HT-29 (cell line): ENCODE measurements at places on chromosomes 4 and X. TPM values are rescaled to one million over a fixed set of nuclear protein-coding genes. Genes with fewer than 3 reads are reported as not detected.

POF1B gene
- 46.3 and 48.7 TPM in 2 replicates for total RNA-seq

TMEM154 gene
- 0.05 and 0.56 TPM in 2 replicates for total RNA-seq

PPP1R2C gene
- total RNA-seq, result not detected in 2 replicates

TRIM75 gene
- not detected in 2 replicates for total RNA-seq

MAGT1 gene
- 51.3 and 76.4 TPM in 2 replicates for total RNA-seq

FDCSP gene
- not detected in 2 replicates for total RNA-seq

NAA11 gene
- total RNA-seq, result not detected in 2 replicates

GRID2 gene
- total RNA-seq, result not detected in 2 replicates

CFAP299 gene
- total RNA-seq, result not detected in 2 replicates

GRCh38 chrX:41435708-41436107 is 11.4 kb upstream of the NYX start:
- no peak for DNase-seq

GRCh38 chr4:155795991-155796390 is 37.2 kb downstream of the GUCY1B1 start:
- peak; percentile 63 for DNase-seq

DNA sequence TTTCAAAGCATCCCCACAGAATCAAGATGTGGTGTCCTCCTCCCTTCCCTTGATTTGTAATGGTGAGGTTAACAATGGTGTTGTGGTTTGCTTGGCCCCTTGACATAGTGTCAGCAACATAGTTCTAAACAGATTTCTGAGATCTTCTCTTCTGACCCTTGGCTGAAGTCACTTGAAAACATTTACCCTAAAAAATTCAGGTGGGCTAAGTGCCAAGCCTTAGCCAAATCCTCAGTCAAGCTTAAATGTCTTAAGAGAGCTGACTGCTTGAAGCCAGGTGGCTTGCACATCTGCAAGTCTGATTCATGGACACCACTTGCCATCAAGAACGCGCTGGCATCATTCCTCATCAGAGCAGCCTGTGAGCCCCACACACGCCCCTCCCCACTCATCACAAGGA is 173.2 kb downstream of the MGST2 start:
- no peak for DNase-seq

DNA sequence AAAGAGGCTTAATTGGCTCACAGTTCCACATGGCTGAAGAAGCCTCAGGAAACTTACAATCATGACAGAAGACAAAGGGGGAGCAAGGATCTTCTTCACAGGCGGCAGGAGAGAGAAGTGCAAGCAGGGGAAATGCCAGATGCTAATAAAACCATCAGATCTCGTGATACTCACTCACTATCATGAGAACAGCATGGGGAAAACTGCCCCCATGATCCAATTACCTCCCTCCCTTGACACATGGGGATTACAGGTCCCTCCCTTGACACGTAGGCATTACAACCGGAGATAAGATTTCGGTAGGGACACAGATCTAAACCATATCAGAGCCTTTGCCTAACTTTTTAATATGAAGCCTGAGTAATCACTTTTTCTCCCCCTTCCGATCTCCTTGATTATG is 43.7 kb upstream of the MAPK10 start:
- DNase-seq, result no peak

GRCh38 chrX:68823413-68824151 is 5.2 kb upstream of the EFNB1 start:
- DNase-seq, result no peak

GRCh38 chrX:138240266-138240665 is 471.3 kb downstream of the FGF13 start:
- no peak for DNase-seq

GRCh38 chrX:629230-630006 is 1.2 kb upstream of the SHOX start:
- no peak for DNase-seq

GRCh38 chr4:27087306-27088045 is 226.8 kb downstream of the STIM2 start:
- no peak for DNase-seq

DNA sequence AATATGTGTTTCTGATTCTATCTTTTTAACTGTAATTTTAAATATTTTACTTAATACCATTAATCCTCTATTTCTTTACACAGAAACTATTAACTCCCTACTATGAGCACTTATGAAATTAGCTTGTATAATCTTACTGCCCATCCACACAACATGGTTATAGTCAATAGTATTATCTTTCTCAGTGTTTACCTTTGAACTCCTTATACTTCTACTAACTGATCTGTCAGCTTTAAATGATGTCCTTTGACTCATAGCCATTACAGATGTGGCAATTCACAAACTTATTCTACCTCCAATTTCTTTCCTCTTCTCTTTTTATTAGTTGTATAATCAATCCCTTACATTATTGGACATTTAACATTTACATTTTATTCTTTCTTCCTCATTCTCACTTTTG is 5.5 kb downstream of the SEC31A start:
- DNase-seq, result no peak

- no peak for DNase-seq
Measured at GRCh38 chr4:51963841-51964517, 56.2 kb downstream of the LRRC66 start.

GRCh38 chr4:8150152-8151090 is 8.2 kb downstream of the ABLIM2 start:
- no peak for DNase-seq

- peak; percentile 90 for DNase-seq
Measured at GRCh38 chr4:105683038-105683437, 25.5 kb downstream of the INTS12 start.

DNA sequence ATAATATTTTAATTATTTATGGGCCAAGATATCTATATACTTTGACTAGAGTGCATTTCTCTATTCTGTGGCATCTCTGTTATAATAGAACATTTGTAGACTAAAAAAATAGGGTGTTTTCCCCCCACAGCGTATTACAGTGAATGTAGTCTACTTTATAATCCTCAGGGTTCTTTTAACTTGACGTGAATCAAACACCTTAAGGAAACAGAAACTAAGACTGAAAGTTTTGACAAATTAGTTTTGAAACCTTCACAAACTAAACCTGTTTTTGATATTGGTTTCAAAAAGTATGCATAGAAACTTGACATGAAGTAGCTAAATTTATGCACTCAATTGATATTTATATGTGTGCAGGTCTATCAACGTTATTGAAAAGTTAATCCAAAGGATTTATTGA is 1963.1 kb upstream of the TENM3 start:
- no peak for DNase-seq

- peak; percentile 4 for DNase-seq
Measured at GRCh38 chr4:147787204-147787603, 55.3 kb downstream of the ARHGAP10 start.

DNA sequence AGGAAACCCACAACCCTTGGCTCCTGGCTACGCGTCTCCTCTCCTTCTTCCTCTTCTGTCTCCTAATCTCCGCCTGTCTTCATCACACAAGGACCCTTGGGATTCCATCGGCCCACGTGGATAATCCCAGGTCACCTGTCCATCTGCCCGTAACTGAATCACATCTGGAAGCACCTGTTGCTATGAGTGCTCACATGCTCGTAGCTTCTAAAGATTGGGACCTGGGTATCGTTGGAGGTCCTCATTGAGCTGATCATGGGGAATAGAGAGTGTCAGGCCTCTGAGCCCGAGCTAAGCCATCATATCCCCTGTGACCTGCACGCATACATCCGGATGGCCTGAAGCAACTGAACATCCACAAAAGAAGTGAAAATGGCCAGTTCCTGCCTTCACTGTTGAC is 175.4 kb downstream of the SHOX start:
- DNase-seq, result no peak

GRCh38 chr4:39469429-39470077 is 10.7 kb downstream of the LIAS start:
- DNase-seq, result peak; percentile 84

- no peak for DNase-seq
Measured at GRCh38 chr4:182756161-182756690, 161.0 kb downstream of the DCTD start.

DNA sequence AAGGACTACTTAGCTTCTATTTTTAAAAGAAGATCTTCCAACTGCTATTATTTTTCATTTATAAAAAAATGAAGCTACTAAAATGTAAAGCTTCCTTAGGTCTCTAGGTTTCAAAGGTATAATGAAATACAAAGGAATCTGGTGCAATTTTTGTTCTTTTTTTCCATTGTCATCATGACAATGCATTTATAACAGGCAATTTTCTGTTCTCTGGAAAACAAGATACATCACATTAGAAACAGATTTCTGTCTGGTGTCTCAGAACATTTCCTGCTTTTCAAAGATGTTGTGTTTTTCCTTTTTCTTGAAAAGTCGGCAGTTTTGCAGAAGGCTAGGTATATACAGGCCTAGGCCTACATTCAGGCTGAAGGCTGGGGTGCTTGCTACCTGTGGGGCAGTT is 63.6 kb upstream of the ATP8A1 start:
- DNase-seq, result no peak

- DNase-seq, result no peak
Measured at GRCh38 chr4:166121897-166122296, 248.9 kb downstream of the TLL1 start.

- peak; percentile 7 for DNase-seq
Measured at GRCh38 chrX:110477593-110478228, 119.1 kb downstream of the RTL9 start.

- DNase-seq, result no peak
Measured at GRCh38 chr4:181608181-181608580, 635.0 kb upstream of the TENM3 start.
